Right lung (tissue), 10 donors: ENCODE measurements at places on chromosomes 11 and 22. TPM values are rescaled to one million over a fixed set of nuclear protein-coding genes. Genes with fewer than 3 reads are reported as not detected.

Gene SLC6A5
- polyA plus RNA-seq, result not detected

DNA sequence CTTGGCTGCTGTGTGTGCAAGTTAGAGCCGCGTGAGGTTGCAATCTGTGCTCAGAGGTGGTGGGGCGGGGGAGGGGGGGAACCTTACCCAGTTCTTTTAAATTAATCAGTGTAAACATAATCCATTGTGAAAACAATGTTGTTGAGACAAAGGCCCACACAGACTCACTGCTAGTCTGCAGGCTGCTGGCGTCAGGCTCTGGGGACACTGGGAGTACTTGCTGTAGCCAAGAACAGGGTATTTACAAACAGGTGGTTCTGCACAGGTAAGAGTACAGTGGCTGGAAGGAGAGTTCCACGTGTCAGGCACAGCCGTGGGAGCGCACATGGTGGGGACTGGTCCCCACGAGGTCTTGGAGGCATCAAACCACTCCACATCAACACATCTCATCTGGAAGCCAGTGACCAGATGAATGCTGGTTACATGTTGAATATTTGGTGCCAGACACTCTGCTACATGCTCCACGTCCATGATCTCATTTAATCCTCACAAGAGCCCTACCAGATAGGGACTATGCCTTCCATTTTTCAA lies 27.4 kb downstream of the SCUBE1 start:
- no peak for DNase-seq

DNA sequence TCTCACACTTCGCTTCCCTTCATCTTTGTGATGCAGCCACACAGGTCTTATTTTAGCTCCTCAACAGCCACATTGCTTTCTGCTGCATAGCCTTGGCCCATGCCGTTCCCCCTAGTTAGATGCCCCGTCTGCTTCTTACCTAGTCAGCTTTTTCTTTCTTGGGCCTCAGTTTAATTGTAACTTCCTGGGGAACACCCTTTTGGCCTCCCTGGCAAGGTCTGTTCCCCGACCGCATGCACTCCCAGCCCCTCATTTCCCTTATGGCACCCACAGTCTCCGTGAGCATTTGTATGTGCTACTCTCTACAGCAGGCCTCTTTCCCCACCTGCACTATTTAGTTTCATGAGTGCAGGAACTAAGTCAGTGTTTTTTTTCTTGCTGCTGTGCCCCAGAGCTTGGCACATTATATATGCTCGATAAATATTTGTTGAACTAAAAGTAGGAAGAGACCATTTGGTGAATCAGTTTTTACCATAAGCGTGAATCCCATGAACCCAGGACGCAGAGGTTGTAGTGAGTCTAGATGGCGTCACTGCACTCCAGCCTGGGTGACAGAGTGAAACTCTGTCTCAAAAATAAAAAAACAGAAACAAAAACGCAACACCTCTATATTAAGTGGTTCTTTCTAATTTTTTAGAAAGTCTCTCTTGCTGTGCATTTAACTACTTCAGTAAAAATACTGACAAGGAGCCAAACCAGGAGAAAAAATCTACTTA lies 38.5 kb downstream of the TNRC6B start:
- DNase-seq, result no peak

GRCh38 chr11:85815186-85815931 lies 4.4 kb upstream of the SYTL2 start:
- no peak for DNase-seq

- no peak for DNase-seq
These were observed 6.2 kb downstream of the TBX1 start for GRCh38 chr22:19766511-19767426.

Gene TEX12
- polyA plus RNA-seq, result 0.10 TPM

Gene C22orf31
- 1.1 TPM for polyA plus RNA-seq

Gene XBP1
- polyA plus RNA-seq, result 129 TPM

Gene OR8A1
- 0.06 TPM for polyA plus RNA-seq
